H9 (cell line): ENCODE measurements at places on chromosomes 7 and 10. TPM values are rescaled to one million over a fixed set of nuclear protein-coding genes. Genes with fewer than 3 reads are reported as not detected.

Gene UFSP1
- total RNA-seq, result 4.3 and 4.6 TPM in 2 replicates

DNA sequence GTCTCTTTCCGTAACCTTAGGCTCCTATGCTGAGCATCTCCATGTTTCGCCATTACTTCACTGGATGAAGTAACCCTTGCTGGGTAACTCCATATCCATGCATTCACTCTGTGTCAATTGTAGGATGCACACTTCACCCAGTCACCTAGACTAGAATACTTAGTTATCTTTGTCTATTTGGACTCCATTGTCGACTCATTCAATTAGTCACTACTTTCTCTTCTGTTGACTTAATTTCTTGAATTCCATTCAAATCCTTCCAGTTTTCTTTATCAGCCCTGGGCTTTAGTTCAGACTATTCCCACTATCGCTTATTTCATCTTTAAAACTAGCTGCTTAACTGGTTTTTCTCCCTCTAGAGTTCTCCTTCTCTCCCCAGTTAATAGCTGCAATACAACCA is 111.3 kb upstream of the TNS3 start:
- no peak overlapping the region for H3K27ac ChIP-seq
- no peak overlapping the region for H3K4me3 ChIP-seq
- no peaks in the 10 kb centered on the region for H3K36me3 ChIP-seq
- no peaks in the 10 kb centered on the region; the same call in 1 of the 2 replicates for H3K4me1 ChIP-seq
- no peak for DNase-seq

DNA sequence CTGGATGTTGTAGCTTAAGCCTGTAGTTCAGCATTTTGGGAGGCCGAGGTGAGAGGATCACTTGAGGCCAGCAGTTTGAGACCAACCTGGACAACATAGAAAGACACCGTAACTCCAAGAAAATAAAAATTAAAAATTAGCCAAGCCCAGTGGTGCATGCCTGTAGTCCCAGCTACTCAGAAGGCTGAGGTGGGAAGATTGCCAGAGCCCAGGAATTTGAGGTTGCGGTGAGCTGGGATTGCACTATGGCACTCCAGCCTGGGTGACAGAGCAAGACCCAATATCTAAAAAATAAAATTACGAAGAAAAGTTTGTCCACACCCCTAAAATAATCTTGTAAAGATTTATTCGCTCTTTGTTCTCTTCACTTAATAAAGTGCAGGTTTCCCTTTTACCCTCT is 951.0 kb downstream of the TYW1 start:
- H3K27me3 ChIP-seq, result no peaks in the 10 kb centered on the region
- H3K36me3 ChIP-seq, result no peaks in the 10 kb centered on the region
- no peak overlapping the region for H3K27ac ChIP-seq
- H3K4me3 ChIP-seq, result no peak overlapping the region
- no peak for DNase-seq
- H3K4me1 ChIP-seq, result no peaks in the 10 kb centered on the region

GRCh38 chr7:6443372-6443941 is 4.3 kb downstream of the DAGLB start:
- H3K4me3 ChIP-seq, result no peak overlapping the region
- no peak for DNase-seq
- H3K36me3 ChIP-seq, result peaks cover 69% of the 10 kb centered on the region
- H3K27ac ChIP-seq, result no peak overlapping the region
- H3K4me1 ChIP-seq, result no peaks in the 10 kb centered on the region; the same call in 1 of the 2 replicates

DNA sequence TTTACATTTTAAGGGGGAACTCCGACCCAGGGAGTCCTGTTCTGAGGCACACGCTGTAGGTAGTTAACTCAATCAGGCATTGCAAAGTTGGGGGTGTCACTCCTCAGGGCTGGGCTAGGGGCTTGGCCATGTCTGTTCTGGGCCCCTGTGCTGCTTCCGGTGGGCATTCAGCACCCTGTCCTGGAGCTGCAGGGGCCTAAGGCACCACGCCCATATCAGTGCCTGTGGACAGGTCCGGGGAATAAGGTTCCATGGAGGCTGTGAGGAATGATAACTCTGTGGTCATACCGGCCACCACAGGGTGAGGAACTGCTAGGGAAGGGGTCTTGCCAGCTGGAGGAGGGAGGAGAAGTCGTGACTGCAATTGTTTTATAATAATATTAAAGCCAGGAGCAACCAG is 539.1 kb upstream of the FOXK1 start:
- no peak overlapping the region for H3K4me3 ChIP-seq
- no peaks in the 10 kb centered on the region for H3K36me3 ChIP-seq
- H3K4me1 ChIP-seq, result no peaks in the 10 kb centered on the region; the same call in 1 of the 2 replicates
- no peak overlapping the region for H3K27ac ChIP-seq
- H3K27me3 ChIP-seq, result no peaks in the 10 kb centered on the region
- no peak for DNase-seq
